ENCODE measurements at places on chromosomes 3 and 15.

GRCh38 chr3:8657804-8658305 is 13.3 kb upstream of the SSUH2 start:
- no peak for DNase-seq

DNA sequence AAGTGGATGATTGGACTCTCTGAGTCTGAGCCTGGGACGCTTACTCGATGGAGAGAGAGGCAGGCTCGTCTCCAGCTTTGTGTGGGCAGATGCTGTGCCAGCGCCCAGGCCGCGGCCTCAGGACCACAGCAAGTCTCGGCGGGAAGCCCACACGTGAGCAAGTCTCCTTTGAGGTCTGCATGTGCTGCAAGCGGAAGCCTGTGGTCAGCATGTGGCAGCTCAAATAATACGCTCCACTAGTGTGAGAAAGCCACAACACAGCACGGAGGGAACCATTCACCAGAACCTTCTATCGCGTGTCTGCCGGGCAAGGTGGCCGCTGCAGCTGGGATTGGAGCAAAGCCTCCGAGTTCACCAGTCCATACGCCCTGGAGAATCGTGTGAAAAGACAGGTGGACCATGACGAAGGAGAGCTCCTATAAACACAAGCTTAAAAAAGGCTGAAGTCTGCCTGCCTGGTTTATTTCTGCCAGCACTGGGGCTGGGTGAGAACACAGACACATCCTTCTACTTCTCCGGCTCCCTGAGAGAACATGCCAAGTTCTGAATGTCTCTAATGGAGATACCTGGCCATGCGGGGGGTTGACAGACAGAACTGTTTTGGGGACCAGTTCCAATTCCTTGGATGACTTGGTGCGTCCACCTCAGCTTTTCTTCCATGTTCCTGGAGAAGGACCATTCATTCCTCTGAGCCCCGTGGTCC is 82.0 kb upstream of the LRIG1 start:
- DNase-seq: peak; percentile 72

DNA sequence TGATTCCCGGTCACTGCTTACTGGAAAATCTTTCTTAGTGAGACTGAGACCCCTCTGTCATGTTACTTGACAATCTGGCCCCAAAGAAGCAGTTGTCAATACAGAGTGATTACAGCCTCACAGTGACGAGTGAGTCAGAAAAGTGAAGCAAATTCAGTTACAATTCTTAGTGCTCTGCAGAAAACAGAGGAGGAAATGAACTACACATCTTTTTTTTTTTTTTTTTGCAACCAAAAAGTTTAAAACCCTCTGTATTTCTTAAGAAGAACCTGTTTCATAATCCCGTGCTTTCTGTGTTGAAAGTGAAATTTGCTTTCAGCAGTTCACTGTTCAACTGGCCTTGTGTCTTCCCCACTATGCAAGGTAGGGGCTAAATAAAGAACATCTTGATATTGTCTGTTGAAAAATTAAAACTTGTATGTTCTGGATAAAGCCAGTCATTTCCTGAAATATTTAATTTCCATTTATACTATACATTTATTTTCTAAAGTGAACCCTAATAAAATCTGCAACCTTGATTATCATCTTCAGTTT is 1.9 kb downstream of the AQP9 start:
- no peak for DNase-seq

GRCh38 chr3:104632521-104632920 is 734.2 kb upstream of the ALCAM start:
- DNase-seq: no peak

DNA sequence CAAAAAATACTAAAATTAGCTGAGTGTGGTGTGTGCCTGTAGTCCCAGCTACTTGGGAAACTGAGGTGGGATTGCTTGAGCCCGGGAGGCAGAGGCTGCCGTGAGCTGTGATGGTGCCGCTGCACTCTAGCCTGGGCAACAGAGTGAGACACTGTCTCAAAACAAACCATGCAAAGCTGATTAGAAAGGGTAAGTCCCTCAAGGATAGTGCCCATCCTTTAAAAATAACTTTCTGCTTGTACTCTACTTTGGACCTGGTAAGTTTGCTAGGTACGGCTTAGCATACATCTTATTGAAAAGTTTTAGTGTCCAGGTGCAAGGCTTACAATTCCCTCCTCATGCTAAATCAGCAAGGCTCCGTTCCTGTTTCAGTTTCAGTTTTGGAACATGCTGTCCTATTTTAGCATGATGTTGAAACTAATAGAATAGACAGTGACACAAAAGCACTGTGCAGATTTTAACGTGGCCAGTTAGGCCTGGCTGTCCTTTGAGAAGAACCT is 21.4 kb downstream of the FEM1B start:
- no peak for DNase-seq

GRCh38 chr15:75721923-75722870 is 9.5 kb upstream of the CSPG4 start:
- no peak for DNase-seq

DNA sequence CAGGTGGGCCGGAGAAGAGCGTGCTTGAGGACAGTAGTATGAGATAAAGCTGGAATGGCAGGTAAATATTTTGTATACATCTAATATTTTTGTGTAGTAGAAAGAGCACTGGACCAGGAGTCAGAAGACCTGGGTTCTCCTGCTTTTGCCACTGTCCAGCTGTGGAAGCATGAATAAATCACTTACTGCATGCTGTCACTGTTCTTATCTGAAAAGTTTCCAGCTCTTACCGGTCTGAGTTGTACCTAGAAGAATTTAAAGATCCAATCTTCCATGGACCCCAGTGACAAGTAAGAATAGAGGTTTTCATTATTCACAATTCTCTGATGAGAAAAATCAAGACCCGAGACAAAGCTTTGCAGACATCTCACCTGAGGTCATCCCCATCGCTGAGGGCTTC is 5.9 kb downstream of the XPC start:
- DNase-seq: no peak

- DNase-seq: peak; percentile 81
Measured at GRCh38 chr15:75063338-75063737, 39.9 kb downstream of the PPCDC start.

GRCh38 chr3:26368312-26368711 is 254.3 kb upstream of the LRRC3B start:
- no peak for DNase-seq

DNA sequence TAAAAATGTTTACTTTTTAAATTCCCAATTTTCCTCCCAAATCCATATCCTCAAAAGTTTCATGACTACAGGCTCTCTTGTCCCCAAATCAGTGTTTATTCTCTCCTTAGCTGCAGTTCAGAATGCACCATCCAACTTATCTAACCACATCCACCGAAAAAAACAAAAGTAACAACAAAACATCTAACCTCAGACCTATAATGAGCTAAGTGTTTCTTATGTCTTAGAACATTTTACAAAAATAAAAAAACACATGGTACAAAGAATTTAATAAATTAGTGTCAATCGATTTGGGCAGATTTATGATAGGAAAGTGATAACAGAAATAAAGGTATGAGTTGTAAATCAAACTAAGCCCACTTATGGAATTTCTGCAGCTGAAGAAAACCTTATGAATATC is 13.6 kb downstream of the SATB1 start:
- DNase-seq: no peak

- no peak for DNase-seq
Measured at GRCh38 chr3:194257151-194257621, 93.9 kb downstream of the CPN2 start.

- DNase-seq: peak; percentile 67
Measured at GRCh38 chr3:50627407-50628051, 10.6 kb downstream of the MAPKAPK3 start.

GRCh38 chr15:62183130-62183529 is 18.0 kb upstream of the C2CD4B start:
- no peak for DNase-seq

DNA sequence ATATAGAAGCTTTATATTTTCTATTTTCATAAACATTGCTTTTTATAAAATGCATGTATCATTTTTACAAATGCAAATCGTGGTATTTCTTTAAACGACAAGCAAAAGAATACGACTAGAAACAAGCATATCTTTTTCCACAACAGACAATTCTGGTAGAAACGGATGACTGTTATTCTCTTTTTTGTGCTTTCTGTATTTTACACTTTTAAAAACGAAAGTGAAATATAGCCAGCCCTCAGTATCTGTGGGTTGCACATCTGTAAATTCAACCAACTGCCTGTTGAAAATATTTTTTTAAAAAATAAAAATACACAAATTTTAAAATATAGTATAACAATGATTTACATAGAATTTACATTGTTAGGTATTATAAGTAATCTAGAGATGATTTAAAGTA is 61.3 kb downstream of the PRTG start:
- no peak for DNase-seq

GRCh38 chr15:96818861-96819260 is 488.4 kb downstream of the NR2F2 start:
- DNase-seq: no peak

DNA sequence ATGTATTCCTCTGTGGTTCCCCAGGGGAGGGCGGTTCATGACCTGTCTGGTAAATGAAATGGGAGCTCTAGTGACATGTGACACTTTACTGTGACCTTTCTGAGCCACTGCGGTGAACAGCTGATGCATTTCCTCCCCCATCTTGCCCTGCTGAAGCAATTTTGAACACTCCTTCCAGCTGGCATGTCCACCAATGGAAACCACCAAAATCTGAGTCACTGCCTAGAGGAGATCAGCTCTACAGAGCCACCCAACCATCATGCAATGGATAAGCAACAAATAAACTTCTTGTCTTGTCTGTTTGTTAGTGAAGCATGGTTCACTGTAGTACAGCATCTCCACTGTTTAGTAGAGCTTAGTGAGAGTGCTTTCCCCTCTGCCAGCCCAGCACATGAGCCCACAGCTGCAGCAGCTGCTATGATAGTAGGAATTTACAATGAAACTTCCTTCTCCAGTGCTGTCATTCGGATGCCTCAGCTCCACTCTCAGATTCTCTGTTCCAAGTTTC is 479.4 kb downstream of the NTRK3 start:
- peak; percentile 80 for DNase-seq

DNA sequence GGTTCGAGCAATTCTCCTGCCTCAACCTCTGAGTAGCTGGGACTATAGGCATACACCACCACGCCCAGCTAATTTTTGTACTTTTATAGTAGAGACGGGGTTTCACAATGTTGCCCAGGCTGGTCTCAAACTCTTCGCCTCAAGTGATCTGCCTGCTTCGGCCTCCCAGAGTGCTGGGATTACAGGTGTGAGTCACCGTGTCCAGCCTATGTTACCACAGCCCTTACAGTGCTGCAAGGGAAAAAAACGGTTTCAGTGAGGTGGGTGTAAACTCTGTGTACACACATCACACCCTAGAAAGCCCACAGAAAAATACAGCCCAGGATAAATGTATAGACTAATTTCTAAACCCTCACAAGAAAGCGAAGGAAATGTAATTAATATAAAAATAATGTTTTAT is 103.5 kb upstream of the AKAP13 start:
- no peak for DNase-seq

- DNase-seq: no peak
Measured at GRCh38 chr15:33200444-33200843, 5.9 kb upstream of the FMN1 start.

- DNase-seq: no peak
Measured at GRCh38 chr15:101003706-101004105, 84.5 kb downstream of the LRRK1 start.

DNA sequence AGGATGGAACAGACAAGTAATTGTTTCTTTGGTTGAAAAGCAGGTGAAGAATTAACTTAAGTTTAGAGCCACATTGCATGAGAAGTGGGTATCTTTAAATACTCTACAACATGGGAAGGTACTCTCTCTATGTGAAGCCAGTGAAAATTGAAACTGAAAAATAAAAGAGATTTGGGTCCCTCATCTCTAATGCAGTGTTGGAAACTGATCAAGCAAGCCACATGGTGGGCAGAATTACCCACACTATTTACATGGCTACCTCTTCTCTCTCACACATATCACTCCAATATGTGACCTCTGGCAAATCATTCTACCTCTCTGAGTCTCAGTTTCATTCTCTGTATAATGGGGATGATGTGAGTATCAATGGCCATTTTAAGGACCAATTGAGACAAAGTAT is 339.0 kb downstream of the IL5RA start:
- no peak for DNase-seq

GRCh38 chr3:110184536-110184935 is 847.2 kb upstream of the DPPA4 start:
- no peak for DNase-seq

DNA sequence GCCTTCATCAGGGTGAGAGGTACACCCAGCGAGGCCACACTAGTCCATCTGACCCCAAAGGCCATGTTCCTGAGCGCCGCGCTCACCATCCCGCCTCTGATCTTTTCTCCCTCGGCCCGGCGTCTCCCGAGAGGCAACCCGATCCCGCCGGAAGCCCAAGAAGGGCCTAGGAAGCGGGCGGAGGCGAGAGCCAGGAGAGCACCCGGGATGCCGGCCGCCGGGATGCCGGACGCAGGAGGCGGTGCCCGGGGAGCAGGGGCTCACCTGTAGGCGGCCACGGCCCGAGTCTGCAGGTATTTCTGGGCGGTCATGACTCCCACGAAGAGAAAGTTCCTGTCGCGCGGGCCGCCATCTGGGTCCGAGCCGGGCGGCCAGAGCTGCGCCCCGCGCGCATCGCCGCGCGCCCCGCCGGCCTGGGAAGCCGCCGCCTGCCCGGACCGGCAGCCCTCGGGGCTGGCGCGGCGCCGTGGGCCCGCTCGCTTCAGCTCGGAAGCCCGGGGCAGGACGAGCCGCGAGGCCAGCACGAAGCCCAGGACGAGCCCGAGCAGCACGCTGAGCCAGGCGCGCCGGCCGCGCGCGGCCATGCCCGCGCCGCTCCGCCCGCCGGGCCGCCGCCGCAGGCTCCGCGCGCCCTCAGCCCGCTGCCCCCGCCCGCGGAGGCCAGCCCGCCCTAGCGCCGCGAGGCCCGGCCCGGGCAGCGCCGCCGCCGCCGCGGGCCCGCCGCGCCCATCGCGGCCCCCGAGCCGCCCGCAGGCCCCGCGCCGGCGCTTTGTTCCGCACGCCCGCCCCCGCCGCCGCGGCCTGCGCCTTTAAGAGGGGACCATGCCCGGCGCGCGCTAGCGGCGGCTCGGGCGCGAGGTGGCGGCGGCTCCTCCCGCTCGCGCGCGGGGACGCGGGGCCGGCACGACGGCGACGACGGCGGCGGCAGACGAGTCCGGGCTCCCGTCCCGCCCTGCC is 697 bp downstream of the CHSY1 start:
- DNase-seq: no peak

DNA sequence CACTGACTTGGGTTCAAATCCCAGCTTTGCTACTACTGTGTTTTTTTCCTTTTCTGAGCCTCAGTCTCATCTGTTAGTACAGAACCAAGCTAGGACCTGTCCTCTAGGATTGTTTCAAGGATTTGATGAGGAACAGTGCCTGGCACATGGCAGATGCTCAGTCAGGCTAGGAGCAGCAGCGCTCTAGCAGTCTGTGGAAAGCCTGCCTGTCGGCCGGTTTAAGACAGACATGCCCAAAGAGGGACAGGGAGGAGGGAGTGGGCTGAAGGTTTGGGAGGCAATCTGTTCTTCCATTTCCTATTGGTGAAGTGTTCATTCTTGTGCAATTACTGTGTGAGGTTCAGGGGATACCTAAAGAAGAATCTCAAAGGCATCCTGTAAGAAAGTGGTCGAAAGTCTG is 35.1 kb upstream of the RGMA start:
- no peak for DNase-seq

DNA sequence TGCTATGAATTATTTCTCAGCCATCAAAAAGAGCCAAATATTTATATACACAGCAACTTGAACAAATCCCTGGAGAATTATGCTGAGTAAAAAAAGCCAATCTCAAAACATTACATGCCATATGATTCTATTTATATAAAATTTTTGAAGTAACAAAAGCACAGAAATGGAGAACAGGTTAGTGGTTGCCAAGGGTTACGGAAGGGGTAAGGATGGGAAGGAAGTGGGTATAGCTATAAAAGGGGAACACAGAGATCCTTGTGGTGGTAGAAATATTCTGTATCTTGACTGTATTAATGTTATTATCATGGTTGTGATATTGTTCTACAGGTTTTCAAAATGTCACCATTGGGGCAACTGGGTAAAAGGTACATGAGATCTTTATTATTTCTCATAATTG is 62.3 kb upstream of the ASB14 start:
- no peak for DNase-seq
